Urinary bladder (tissue), 4 donors: ENCODE measurements at places on chromosomes 1 and 21. TPM values are rescaled to one million over a fixed set of nuclear protein-coding genes. Genes with fewer than 3 reads are reported as not detected.

The COL16A1 gene
- 217 TPM for total RNA-seq

The SUMO3 gene
- total RNA-seq = 33.7 TPM

The ZMYM4 gene
- 75.3 TPM for total RNA-seq

The AMPD1 gene
- 1.9 TPM for total RNA-seq

The FMN2 gene
- total RNA-seq = 2.6 TPM

The SLC16A4 gene
- 15.4 TPM for total RNA-seq

The NFASC gene
- total RNA-seq = 21.8 TPM

The VSIG8 gene
- total RNA-seq = not detected

The RGS8 gene
- total RNA-seq = 0.05 TPM

The TMEM9 gene
- total RNA-seq = 46.4 TPM

The TMEM51 gene
- total RNA-seq = 15.9 TPM

The OR10J1 gene
- not detected for total RNA-seq

The ATP6V1G3 gene
- total RNA-seq = not detected

The NHLH1 gene
- not detected for total RNA-seq

The DNAJC28 gene
- total RNA-seq = 2.7 TPM

The MROH9 gene
- not detected for total RNA-seq

The HSPA6 gene
- total RNA-seq = 1.2 TPM

The OR6N1 gene
- total RNA-seq = not detected

The TEX38 gene
- total RNA-seq = not detected

The PLA2G2F gene
- total RNA-seq = 1.3 TPM

The LYST gene
- 62.7 TPM for total RNA-seq

The RUSC1 gene
- 13.8 TPM for total RNA-seq

The MRPL20 gene
- total RNA-seq = 55.1 TPM

The RGSL1 gene
- total RNA-seq = not detected

The TMEM234 gene
- 16.1 TPM for total RNA-seq

The CFAP45 gene
- total RNA-seq = 0.48 TPM

The AMY1A gene
- total RNA-seq = not detected

The KCNA3 gene
- 3.1 TPM for total RNA-seq

The LCE1D gene
- not detected for total RNA-seq

The GPR25 gene
- total RNA-seq = not detected

The RAVER2 gene
- 25.7 TPM for total RNA-seq

The MATN1 gene
- 0.85 TPM for total RNA-seq

The ZSWIM5 gene
- total RNA-seq = 2.4 TPM

The HUNK gene
- total RNA-seq = 7.3 TPM

The SMPDL3B gene
- total RNA-seq = 0.42 TPM

The TM2D1 gene
- total RNA-seq = 104 TPM
